NCI-H1436 treated with DMSO at 0.1 percent for 48 hours (cell line): ENCODE measurements at places on chromosomes 12 and 14.

DNA sequence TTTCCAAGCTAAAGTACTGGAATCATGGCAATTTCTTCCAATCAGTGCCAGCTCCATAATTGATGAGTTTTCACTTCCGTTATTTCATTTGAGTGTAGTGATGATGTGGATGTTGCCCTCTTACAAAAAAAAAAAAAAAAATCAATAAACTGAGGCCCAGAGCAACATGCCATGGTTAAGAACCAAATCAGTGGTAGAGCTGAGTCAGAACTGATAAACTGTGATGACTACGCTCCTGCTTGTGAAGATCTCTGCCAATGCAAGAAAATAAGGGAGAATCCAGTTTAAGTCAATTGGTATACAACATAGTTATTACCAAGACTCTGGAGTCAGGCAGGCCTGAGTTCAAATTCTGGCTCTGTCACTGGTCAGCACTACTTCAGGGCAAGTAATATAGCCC lies 102.7 kb downstream of the GPR135 start:
- DNase-seq = no peak

DNA sequence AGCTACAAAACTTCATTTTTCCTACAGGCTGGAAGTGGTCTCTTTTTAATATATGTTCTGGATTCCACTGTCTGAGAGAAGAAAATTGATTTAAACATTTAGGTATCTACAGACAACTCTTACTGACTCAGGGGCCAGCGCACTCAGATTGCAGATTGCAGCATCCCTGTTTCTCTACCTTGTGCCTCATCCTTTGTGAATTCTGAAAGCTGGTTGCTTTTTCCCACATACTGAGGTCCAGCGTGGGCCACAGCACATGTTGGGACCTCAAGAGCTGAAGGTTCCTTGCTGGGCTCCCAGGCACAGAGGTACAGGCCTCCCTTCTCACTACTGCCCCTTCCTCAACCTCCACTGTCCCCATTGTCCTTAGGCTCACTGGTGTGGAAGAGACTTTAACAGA lies 101.7 kb upstream of the CCDC175 start:
- DNase-seq = no peak

GRCh38 chr12:48336564-48336963 lies 14.2 kb downstream of the ZNF641 start:
- DNase-seq = no peak

GRCh38 chr12:131901431-131902331 lies 7.3 kb downstream of the ULK1 start:
- DNase-seq = no peak

- no peak for DNase-seq
These were observed 1124.0 kb upstream of the TMEM132C start for GRCh38 chr12:127143020-127143419.
